ENCODE measurements at places on chromosomes 6 and 20.

- no peak for DNase-seq
Measured at GRCh38 chr6:112581015-112581414, 233.9 kb downstream of the RFPL4B start.

DNA sequence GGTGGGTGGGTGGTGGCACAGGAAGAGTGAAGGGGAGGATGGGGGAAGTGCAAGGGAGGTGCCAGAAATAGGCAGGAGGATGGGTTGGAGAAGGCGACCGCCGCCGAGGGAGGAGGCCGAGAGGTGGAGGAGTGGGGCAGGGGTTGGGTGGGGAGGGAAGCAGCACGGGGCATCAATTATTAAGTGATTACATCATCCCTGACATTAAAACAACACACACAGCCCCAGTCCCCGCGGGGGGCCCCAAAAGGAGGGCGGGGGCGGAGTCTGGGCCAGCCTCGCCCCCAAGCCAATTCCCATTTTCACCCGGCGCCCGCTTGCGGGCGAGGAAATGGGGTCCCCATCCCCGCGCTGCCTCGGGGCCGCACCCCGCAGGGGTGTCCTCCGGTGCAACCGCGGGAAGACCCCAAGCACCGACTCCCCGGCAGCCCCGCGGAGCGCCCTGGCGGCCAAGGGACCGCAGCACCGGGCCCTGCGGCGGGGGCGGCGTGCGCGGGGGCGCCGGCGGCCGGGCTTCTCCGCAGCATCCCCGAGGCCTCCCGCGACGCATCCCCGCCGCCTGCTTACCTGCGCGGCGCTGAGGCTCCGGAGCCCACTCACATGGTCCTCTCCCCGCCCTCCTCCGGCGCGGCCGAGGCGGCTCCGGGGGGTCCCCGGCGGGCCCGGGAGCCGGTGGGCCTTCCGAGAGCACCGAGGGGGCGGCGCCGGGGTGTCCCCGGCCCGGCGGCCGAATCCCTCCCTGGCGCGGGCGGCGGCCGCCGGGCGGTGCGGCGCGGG lies 663 bp downstream of the FYN start:
- no peak for DNase-seq

GRCh38 chr6:17002123-17002522 lies 99.7 kb upstream of the STMND1 start:
- DNase-seq, result no peak

DNA sequence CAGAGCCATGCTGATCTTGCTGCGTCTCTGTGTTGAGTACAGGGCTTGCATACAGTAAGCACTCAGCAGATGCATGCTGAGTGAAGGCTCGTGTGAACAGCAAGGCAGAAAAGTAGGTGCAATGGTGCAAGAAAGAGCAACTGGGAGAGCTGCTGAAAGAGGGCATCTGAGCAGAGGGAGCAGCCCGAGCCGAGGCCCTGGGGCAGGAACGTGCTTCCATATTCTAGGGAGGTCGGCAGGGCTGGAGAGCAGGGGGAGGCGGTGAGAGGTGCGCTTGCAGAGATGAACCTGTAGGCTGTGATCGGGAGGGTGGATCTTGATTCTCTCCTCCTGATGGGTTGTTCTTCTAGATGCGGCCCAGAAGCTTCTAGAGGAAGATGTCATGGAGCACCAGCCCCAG lies 26.4 kb upstream of the STX16 start:
- no peak for DNase-seq

GRCh38 chr6:5778317-5778857 lies 228.3 kb downstream of the NRN1 start:
- no peak for DNase-seq

DNA sequence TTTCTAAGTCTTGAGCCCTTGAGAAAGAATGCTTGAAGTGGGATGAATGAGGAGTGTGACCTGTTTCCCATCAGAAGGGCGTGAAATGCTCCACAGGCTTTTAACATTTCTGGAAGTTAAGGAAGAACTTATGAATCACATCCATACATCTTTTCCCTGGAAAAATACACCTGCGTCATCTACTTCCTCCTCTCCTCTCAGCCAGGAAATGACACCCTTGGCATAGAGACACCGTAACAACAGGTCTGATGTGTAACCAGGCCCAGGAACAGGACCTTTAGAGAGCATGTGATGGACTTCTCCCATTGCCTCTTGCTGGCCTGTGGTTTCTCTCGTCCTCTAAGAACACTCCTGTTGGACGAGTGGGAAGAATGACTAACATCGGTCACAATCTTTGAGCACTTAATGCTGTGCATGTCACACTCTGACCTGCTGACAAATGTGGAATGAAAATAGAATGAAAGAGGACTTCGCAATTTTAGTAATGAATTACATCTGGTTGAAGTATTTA lies 28.5 kb upstream of the CITED2 start:
- DNase-seq, result no peak

- no peak for DNase-seq
Measured at GRCh38 chr6:36657942-36658544, 20.5 kb upstream of the CDKN1A start.

GRCh38 chr6:131292145-131292938 lies 157.1 kb downstream of the AKAP7 start:
- no peak for DNase-seq

DNA sequence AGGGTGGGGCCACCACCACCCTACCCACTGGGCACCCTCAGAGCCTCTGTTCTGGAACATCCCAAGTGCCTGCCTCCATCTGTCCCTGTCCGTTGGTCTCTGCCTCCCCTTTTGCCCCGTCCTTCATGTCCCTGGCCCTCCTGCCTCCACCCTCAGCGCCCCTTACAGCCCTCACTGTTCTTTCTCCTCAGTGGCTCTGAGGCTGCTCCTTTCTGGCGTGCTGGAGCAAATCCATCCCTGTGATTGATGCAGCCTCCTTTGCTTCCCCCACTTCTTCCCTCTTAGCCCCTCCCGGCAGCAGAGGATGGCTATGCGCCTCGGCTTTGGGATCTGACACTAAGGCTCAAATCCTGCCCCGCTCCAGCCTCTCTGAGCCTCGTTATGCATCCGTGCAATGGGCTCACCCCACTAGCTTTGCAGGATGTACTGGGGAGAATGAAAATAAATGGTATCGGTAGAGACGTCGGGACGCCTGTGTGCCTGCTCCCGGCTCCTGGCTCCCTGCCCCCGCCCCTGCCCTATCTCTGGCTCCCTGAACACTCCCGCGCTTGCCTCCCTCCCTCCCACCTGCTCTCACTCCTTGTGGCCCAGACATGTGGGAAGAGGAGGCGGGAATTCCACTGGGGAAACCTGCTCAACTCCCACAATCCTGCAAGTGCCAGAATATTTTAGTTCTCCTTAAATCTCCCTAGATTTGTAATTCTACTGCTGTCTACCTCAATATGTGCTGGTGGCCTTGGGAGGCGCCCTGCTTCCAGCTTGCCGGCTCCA lies 13.1 kb downstream of the VSTM2L start:
- DNase-seq, result no peak

DNA sequence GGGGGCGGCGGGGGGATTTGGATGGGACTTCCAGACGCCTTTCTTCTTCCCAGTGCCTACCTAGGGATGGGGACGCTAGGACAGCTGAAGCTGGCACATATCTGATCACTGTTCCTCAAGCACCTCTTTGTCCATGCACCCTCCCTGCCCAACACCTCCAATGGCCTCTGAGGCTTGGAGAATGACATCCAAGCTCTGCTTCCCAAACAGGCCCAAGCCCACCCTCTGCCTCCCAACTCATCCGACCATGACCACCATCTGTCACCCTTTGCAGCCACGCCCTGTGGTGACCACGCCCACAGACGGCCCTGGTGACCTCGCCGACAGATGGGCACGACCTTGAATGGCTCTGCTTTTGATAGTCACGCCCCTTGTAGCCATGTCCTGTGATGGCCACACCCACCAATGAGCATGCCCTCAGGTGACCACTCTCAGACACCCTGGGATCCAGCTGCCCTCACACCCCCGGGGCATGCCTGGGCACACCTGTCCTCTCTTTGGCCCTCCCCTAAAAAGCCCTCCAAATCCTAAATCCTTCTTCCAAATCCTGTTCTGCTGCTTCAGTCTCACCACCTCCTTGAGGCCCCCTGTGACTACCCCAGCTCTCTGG lies 51.0 kb downstream of the SSR1 start:
- no peak for DNase-seq

DNA sequence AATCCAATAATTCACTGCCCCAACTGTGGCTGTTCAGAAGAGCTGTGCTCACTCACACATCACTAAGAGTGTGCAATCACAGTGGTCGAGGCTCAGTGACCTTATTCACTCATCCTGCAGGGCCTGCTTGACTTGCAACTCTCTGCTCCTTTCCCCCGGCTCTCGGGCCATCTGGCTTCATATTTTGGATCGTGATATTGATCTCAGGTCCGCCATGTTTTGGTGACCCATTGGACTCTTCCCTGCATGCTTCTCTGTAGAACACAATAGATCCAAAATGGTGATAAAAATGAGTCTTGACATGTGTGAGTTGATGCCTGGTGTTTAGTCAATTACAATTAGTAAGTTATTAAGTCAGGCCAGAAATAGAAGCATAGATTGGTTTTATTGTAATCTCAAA lies 313.9 kb upstream of the SOX4 start:
- no peak for DNase-seq
